ENCODE measurements at places on chromosomes 3 and 15. TPM values are rescaled to one million over a fixed set of nuclear protein-coding genes. Genes with fewer than 3 reads are reported as not detected.

DNA sequence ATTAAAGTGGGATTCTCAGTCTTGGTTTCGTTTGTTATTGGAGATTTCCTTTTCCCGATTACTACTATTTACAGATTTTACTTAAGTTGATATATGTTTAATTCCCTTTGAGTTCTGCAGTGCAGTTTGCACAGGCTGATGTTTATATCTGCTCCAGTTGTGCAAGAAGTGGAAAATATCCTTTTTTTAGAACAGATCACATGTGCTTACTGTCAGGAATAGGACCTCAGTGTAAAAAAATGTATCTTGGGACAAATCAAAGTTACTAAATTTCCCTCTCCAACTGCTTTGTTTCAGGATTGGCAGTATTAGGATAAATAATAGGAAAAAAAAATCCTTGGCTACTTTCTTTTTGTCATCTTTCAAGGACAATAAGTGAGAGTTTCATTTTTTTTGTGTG lies 6.9 kb downstream of the MITF start:
- no peak for DNase-seq

GRCh38 chr3:42892169-42892568 lies 13.8 kb upstream of the ZNF662 start:
- no peak for DNase-seq

The SLC6A1 gene
- total RNA-seq, result 0.29 TPM

- DNase-seq, result no peak
These were observed 30.1 kb downstream of the CCDC12 start for GRCh38 chr3:46946416-46946815.

The RNU5B-1 gene
- total RNA-seq, result not detected

- no peak for DNase-seq
These were observed 269.1 kb downstream of the SHQ1 start for GRCh38 chr3:72579191-72579580.

DNA sequence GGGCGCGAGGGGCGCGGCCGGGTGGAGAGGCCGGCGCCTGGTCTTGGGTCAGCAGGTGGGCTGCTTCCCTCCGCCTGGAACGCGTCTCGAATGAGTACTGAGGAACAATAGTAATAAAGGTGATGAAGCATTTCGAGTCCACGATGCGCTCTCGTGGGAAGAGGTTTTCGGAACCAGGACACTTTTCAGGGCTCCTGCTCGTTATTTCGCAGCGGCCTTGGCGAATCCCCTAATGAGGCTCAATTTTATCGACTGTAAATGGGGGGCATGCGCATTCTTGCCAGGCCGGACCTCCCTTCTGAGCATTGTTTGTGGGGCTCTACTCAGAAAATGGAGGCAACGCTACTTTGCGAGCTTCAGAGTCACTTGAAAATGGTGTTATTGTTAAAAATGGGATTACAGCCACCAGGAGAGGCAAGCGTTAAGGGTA lies 1.2 kb downstream of the NR2C2 start:
- DNase-seq, result no peak

The GCSAM gene
- not detected for total RNA-seq

- DNase-seq, result no peak
These were observed 28.9 kb downstream of the GNB5 start for GRCh38 chr15:52162260-52162659.

DNA sequence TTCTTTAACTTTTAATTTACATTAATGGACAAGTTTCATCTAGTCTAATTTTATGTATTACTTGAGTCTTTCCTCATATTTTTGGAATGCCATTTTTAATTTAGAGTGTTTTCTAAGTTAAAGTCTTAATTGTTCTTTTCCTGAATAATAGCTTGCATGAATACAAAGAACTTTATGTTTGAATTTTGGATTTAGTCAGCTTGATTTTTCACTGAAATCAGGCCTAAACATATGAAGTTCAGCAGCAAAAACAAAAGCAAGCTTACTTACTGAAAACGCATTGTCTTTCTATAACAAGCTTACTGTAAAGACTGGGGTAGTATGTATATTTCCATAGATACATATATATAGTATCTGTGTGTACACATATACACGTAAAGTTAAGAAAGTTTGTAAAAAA lies 126.0 kb downstream of the ZBTB20 start:
- DNase-seq, result no peak

The PODXL2 gene
- total RNA-seq, result not detected

The RTP4 gene
- total RNA-seq, result 2.4 TPM

The GJD2 gene
- not detected for total RNA-seq

GRCh38 chr3:179852142-179852905 lies 184.4 kb downstream of the PEX5L start:
- DNase-seq, result no peak

DNA sequence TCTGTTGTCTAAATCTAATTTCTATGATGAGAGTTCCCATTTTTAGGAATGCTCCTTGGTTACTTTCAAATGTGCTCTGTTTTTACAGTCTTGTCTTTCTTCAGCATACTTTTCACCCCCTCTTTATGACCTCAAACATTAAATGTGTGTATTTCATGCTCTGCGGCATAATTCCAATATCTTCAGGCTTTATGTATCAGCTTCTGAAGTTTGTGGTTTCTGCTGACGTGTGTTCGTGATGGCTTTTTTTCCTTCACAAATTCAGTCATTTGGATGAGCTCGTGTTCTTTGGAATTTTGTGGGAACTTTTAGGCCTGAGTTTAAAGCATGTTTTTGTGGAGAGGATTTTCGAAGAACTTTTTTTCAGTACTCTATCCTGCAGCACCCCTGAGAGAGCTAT lies 97.7 kb upstream of the CHRNA7 start:
- no peak for DNase-seq

DNA sequence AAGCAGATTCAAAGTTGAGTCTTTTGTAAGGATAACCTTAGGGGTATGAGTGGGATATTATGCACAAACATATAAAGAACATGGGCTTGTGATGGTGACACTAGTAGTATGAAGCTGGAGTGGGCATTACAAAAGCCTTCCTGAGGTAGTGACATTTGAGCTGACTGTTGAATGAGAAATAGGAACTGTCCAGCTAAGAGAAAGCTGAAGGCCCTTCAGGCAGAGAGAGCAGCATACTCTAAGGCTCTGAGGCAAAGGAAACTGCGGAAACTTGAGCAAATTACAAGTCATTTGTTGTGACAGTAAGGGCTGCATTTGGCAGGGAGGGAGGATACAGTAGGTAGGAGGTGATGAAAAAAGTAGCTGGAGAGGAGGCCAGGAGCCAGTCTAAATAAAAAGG lies 190.7 kb upstream of the CD96 start:
- no peak for DNase-seq

DNA sequence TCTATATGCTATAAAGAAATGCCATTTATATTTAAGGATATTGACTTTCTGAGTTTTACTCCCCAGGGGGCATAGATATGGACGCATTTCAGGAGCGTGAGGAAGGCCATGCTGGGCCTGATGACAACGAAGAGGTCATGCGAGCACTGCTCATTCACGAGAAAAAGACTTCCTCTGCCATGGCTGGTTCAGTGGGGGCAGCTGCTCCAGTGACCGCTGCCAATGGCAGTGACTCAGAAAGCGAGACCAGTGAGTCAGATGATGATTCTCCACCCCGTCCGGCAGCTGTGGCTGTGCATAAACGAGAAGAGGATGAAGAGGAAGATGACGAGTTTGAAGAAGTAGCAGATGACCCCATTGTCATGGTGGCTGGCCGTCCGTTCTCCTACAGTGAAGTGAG lies 38.4 kb downstream of the GTF2E1 start:
- DNase-seq, result no peak

DNA sequence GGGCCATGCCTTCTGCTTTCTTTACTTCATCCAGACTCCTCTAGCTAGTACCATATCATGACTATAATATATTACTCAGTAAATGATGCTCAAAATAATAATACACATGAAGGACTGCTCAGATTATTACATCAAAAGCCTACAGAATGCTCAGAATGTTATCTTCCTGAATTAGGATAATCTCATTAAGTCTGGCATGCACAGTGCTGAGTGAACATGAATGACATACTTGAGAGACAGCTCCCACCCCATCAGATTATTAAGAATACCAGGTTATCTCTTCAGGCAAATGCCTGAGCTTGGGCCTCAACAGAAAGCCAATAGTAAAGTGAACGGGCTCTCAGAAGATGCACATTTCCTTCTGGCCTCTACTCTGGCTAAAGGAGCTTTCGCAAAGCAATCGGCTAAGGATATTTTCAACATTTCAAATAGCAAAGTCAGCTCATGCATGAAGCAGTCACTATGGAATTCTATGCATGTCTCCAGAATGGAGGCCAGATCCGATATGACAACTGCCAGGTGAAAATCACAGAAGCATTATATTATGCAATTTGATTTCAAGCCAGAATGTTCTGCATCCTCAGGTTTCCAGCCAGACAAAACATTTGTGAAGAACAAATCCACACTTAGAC lies 122.6 kb downstream of the KCNMB2 start:
- DNase-seq, result no peak

GRCh38 chr3:101081999-101082398 lies 88.8 kb upstream of the ABI3BP start:
- DNase-seq, result no peak

- no peak for DNase-seq
These were observed 51.1 kb downstream of the RSRC1 start for GRCh38 chr3:158160958-158161357.

GRCh38 chr3:190121383-190121782 lies 686 bp upstream of the P3H2 start:
- DNase-seq, result no peak

DNA sequence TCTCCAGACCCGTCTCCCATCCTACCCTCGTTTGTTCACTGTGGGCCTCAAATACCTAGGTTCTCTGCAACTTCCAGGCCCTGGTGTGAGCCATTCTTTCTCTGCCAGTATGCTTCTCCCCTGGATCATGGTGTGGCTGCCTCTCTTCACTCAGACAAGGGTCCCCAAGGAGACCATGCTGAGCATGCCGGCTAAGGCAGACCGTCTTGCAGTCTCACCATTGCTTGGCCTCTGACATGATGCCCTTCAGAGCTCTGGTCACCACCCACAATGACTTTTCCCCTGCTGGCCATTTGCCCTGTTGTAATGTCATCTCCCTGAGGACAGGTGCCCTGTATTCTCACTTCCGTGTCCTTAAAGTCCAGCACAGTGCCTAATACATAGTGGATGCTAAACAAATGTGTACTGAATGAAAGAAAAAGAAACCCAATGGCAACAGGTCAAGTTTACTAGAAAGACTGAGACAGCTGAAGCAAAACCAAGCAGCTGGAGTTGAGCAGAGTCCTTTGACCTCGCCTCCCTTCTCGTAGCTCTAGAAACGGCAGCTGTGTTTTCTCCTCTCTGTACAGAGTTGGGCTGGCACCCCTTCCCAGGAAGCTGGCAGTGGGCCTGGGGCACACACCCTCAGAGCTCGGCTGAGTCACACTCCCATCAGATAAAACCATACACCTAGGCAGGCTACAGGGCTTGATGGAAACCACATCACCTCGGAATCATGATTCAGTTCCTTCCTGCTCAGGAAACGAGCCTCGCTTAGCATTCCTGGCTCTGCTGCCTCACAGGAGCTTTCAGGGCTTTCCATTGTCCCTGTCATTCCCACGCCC lies 8.6 kb downstream of the TLR9 start:
- peak; percentile 93 for DNase-seq

DNA sequence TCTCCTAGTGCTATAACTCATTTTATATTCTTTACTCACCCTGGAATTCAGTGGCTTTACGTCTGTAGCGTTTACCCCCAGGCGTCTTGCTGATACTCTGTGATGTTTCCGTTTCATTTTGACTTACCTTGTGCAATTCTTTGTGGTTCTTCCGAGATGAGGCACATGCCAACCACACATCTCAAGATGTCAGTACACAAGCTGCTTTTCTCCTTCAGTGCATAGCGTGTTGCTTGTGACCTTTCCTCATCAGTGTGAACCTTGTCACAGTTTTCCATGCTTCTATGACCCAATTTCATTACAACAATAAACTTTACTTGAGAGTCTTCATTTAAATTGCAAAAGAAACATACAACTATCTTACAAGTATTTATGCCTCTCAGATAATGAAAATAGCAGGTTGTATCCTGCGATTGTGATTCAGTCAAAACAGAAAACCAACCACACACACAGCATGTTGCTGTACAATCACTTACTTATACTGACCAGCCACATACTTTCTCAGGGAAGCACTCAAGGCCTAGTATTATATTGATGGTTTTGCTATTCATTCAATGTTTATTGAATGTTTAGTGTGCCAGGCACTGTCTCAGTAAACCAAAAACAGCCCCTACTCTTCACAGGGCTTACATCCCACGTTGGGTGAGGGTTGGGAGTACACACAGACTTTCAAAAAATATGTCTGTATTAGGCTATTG lies 4.6 kb upstream of the TBL1XR1 start:
- DNase-seq, result no peak

DNA sequence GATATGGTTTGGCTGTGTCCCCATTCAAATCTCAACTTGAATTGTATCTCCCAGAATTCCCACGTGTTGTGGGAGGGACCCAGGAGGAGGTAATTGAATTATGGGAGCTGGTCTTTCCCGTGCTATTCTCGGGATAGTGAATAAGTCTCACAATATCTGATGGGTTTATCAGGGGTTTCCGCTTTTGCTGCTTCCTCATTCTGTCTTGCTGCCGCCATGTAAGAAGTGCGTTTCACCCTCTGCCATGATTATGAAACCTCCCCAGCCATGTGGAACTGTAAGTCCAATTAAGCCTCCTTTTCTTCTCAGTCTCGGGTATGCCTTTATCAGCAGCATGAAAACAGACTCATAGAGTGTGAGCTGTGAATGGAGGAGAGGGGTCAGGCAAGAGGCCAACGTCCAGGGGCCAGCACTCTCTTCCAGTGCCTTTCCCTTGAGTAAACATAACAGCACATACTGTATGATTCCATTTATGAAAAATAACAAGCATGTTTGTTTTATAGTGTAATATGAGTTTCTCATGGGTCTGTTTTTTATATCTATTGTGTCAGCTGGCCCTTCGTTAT lies 16.3 kb upstream of the LCTL start:
- DNase-seq, result no peak

DNA sequence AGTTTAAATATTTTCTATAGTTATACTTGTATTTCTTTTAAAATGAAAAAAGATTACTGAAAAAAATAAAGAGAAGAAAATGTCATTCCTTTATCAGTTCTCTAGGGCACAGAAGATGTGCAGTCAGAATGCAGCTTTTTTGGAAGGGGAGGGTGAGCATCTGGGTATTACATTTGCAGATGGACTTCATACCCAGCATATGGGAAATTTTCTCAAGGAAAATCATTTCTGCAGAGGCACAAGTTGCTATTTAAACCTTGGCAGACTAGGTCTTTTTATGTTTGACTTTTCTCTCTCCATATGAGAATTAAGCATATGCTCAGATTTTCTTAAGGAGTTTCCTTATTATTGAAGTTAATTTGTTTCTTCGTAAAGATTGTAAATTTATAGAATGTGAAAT lies 39.5 kb upstream of the ZNF385D start:
- DNase-seq, result no peak

The RBPMS2 gene
- 7.9 TPM for total RNA-seq

- DNase-seq, result no peak
These were observed 1.9 kb downstream of the OSBPL10 start for GRCh38 chr3:31979001-31979697.

The GATM gene
- total RNA-seq, result 27.1 TPM
